ENCODE measurements at places on chromosomes 7 and 10.

DNA sequence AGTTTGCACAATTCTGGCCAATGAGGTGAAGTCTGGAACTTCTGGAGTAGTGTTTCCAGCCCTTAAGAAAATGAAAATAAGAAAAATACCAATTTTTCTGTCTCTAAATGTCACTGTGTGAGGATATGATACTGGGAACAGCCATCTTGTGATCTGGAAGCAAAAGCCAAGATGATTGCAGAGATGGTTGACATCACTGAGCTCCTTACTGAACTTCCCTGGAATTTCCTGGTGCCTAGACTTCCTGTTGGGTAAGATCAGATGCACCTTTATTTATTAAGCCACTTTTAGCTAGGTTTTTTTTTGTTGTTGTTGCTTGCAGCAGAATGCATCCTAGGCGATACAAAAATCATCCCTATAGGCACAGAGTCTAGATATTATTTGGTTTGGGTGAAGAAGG lies 27.3 kb upstream of the INHBA start:
- peak; percentile 18 for DNase-seq

- no peak for DNase-seq
Observed at GRCh38 chr10:31340343-31340742, 21.3 kb downstream of the ZEB1 start.

- DNase-seq = no peak
Observed at GRCh38 chr10:11615396-11615795, 3.9 kb upstream of the USP6NL start.

DNA sequence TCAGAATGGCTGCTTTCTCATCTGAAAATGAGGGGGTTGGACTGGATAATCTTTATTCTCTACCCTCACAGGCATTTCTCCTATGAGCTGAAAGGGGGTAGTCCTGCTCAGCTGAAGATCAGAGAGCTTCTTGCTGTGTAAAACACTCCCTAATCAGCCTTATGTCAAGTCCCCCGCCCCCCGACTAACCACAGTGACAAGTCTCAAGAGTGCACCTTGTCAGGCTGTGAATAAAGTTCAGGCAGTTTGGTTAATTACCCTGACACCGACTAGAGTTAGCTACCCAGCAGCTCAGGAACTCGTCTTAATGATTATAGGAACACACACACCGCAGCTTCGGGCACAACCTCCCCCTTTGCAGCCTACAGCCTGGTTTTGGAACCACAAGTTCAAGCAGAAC lies 513.7 kb downstream of the RPS24 start:
- no peak for DNase-seq

DNA sequence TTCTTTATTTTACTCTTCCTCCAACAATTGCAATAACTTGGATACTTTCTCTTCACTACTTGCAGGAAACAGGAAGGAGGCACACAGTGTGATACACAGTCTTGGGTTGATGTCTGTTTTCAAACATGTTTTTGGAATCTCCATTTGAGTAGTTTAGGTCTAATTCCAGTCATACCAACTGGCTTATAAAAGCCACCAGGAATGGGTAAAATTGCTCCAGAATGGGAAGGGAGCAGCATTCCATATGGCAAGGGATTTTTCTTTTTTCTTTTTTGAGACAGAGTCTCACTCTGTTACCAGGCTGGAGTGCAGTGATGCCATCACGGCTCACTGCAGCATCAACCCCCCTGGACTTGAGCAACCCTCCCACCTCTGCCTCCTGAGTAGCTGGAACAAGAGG lies 545.1 kb upstream of the GALNT17 start:
- DNase-seq = no peak

DNA sequence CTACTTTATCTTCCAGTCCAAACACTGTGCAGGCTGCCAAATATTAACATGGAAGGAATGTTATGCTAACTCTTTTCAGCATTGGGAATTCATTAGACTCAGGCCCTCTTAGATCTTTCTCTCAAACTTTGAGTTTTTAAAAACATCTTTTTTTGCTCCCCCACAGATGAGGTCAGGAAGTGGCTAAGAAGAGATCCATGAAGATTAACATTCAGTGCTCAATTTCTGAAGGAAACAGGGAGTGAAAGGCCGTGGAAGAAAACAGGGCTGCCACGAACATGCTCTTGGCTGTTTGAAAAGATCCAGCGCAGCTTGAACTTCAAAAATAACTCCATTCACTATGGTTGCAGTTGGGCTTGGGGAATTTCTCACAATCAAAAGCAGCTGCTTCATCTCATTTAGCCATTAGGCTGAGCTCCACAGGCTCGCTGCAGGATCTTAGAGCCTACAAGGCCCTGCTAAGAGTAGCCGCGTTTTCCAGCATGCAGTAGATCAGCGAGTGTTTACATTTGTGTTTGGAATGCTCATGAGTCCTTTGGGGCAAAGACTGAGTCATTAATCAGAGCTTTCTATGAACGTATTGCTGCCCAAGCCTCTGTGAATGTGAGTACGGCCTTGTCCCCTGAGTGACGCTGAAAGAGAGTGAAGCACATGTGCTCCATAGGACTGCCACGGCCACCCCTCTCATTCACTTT lies 41.2 kb upstream of the TNS3 start:
- peak; percentile 86 for DNase-seq

DNA sequence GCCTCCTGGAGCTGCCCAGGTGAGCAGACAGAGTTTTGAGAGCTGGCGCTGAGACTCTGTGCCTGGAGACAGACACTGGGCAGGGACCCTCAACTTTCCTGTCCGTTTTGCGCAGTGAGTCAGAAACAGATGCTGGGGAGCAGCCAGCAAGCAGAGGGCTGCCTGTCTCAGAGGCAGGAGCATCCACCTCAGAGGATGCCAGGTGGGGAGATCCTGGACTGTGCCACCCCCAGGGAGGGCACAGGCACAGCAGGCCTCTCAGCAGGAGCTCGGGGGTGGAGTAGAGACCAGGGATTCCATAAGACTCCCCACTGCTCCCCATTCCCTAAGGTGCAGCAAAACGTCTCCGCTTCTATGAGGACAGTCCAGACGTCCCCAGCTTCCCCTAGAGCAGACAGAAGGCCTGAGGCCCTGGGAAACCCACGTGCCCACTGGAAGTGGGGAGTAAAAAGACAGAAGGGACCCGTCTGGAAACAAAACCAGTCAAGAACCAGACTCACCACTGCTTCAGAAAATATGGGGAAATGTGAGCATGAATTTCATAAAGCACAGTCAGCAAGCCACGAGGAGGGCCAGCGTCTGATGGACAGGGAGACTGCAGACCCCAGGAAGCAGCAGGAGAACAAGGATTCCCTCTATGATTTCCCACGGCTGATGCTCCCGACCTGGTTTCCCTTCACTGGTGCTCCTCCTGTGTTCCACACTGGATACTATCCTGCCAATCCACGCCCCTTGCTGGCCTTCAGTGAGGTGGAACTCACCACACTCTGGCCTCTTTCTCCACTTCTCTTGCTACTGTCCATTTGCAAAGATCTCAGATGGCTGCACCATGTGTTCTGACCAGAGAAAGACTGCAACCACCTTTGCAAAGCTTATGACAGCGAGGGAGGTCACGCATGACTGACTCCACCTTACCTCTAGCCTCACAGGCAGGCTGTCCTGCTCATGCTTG lies 151.3 kb upstream of the FAM20C start:
- DNase-seq = no peak

DNA sequence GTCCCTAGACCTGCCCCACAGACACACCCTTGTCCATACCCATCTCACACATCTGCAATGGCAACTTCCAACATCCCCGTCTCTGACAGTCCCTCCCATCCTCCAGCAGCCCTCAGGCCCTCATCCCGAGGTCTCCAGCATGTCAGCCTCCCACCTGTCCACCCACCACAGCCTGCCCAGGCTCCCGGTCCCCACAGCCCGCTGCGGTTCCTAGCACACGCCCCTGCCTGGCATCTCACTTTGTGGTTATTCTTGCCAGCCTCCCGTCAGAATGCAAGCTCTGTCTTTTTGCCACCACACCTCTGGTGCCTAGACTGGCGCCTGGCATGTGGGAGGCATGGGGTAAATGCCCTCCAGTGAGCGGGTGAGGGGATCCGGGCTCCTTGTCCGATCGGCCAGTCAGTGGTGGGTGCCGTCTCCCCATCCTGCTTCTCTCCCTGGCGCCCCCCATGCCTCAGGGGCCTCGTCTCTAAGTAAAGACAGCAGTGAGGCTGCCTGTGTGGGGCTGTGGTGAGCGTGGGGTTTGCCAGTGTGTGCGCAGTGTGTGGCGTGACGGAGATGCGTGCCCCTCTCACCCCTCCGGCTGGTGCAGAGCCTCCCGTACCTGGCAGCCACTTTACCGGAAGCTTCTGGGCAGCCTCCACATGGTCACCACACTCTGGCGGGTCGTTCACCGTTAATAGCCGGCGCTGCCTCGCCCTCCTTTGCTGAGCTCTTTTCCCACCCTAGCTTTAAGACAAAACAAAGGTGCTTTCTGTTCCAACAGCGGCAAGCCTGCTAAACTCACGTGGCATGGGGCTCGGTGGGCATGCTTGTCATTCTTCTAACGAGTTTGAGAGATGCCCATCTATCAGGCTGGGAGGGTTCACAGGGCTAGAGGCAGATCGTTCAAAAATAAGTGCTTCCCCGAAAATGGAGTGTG lies 28.5 kb upstream of the TTYH3 start:
- no peak for DNase-seq

DNA sequence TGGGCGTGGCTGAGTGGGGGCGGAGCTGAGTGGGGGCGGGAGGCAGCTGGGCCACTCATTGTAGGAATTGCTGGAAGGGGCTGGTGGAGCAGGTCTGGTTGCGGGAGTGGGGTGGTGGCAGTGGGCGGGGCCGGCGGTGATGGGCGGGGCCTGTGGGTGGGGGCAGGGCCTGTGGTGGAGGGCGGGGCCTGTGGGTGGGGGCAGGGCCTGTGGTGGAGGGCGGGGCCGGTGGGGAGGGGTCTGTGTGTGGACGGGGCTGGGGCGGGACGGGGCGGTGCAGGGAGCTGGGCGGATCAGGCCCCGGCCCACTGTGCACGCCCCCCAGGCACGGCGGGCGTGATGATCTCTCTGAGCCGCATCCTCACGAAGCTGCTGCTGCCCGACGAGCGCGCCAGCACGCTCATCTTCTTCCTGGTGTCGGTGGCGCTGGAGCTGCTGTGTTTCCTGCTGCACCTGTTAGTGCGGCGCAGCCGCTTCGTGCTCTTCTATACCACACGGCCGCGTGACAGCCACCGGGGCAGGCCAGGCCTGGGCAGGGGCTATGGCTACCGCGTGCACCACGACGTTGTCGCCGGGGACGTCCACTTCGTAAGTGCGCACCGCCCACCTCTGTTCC lies 14.0 kb downstream of the SLC29A4 start:
- no peak for DNase-seq

Data from EL (cell line).